ENCODE measurements at places on chromosomes 4 and X.

DNA sequence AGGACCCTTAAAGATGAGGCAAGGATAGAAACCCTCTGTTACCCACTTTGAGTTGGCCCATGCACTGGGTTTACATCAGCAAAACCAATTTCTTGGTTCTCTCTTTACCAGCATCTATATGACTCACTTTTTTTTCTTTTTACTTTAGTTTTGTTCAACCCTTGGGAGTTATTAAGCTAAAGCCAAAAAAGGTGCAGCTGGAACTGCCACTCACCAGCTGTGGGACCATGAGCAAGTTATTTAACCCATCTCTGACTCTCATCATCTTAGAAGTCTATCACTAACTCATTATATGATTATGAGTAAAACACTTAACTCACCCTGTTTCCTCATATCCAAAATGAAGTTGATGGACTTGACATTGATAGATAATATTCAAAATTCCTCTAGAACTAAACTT, 53.4 kb downstream of the GABRB1 start:
- DNase-seq, result no peak

- DNase-seq, result no peak
Observed at GRCh38 chrX:39212456-39212855, 411.2 kb downstream of the MID1IP1 start.

- no peak for DNase-seq
Observed at GRCh38 chr4:184317234-184317918, 99.7 kb upstream of the ENPP6 start.

GRCh38 chr4:187944179-187944578, 51.4 kb upstream of the ZFP42 start:
- no peak for DNase-seq

DNA sequence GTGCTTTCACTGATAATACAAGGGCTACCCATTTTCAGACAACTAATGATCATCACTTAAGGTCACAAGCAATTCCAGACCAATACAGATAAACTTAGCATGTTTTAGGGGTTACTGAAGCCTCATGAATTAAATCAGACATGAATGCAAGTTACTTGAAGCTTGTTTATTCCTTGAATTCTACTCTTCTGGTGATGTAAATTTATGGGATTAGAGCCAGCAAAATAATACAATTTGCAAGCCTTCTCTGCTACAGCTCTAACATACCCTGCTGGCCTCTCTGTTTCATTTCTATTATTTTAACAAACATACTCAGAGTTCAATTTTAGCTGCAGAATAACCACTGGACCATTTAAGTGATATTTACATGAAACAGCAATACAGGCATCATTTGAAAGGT, 60.7 kb downstream of the PCDH19 start:
- DNase-seq, result no peak

DNA sequence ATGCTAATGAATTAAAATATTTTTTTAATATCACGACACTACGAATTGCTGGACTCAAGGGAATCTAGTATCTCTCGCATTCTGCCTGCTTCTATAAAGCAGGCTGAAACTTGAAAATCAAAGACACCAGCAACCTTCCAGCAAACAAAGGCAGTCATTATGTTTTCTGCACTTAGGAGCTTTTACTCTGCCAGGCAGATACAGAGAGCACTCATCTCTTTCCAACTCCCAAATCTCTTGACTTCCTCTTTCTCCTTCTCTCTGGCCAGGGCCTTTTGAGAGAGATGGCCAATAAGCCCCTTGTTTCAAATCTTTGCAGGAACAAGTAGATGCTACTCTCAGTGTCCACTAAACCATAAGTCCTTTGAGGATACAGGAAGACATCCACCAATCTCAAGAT, 95.2 kb upstream of the KLF3 start:
- no peak for DNase-seq

DNA sequence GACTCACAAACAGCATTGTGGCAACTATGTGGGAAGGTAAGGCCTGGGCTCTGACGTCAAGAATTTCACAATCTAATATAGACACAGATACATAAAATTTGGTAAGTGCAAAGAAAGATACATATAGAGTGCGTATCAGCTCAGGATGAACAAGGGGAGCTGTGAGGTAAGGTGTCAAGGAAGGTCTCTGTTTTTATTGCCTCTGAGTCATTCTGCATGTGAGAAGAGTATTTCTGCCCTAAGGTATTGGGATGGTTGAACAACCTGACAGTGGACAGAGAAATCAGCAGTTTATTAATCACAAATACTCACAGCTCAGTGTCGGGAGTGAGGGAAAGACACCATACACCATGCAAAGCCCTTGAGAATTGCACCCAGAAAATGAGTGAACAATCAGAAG, 89.8 kb downstream of the COMMD8 start:
- DNase-seq, result no peak

DNA sequence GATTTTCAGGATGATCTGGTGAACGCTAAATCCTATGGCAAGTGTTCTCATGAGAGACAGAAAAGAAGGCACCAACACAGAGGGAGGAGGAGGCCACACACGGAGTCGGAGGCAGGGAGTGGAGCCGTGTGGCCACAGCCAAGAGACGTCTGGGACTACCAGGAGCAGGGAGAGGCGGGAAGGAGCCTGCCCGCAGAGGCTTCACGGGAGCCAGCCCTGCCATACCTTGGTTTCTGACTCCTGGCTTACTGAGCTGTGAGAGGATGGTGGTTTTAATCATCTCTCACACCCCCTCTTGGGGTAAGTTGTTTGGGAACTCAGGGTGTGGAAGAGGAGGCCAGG, 33.5 kb upstream of the GPR78 start:
- no peak for DNase-seq

DNA sequence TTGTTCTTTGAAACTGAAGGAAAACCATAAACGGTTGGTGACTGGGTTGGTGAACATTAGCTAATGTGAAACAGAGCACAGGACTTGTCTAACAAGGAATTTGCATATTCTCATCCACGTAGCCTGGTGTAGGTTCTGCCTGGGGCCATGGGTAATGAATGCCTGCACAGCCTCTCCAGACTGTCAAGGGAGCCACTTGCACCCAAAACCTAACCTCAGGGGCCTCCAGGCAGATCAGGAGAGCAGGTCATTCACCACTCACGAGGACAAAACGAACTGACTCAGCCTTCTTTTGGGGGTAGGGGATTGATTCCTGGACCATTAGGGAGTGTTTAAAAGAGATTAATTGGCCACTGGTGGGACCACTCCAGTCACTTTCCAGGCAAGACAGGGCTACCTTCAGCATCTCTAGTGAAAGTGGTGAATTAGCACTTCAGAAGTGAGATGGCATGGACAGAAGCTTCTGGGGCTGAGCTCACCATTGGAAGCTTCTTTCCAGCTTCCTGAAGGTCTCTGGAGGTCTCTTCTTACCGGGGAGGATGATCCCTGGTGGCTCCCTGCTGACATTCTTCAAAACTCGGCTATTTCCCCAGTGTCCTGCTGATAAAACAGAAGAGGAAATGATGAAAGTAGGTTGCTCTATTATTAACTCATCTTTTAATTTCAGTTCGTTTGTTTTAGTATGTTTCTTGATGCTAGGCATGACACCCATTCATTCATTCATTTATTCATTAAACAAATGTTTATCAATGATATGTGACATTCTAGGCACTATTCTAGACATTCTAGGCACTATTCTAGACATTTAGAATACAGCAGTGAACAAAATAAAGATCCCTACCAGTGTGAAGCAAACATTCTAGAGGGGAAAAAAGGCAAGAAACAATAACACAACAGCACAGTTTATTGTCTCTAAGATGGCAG, 104.5 kb upstream of the LNX1 start:
- no peak for DNase-seq

DNA sequence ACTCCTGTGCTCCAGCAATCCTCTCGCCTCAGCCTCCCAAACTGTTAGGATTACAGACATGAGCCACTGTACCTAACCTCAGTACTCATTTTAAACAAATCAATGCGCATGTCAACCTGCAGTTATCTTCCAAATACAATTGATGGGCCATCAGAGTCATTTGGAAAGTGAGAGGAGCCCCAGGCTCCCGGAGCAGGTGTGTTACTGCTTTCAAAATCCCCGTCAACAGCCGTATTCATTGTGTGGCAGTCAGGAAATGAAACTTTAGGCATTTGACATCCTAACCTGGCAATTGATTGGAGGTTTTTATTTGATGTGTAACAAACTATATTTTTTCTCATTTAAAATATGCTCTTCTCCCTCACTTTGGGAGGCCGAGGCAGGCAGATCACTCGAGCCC, 623.6 kb upstream of the TENM3 start:
- no peak for DNase-seq

DNA sequence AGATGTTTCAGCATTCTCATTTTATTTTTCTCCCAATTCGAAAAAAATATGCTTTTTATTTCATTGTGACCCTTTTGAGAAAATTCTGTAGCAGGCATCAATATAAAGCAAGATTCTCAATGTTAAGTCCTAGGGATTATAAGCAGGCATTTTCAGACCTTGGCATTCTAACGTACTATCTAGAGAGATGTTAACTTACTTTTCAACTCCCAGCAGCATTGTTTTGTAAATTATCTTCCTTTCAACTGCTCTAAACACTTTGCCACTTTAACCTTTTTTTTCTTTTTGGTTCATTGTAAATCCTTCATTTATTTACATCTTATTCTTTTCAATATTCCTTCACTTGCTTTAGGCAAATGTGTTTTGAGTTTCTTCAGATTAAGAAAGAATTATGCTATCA, 333.2 kb downstream of the ARHGAP24 start:
- DNase-seq, result no peak

- no peak for DNase-seq
Observed at GRCh38 chr4:2733844-2734574, 22.1 kb downstream of the TNIP2 start.

DNA sequence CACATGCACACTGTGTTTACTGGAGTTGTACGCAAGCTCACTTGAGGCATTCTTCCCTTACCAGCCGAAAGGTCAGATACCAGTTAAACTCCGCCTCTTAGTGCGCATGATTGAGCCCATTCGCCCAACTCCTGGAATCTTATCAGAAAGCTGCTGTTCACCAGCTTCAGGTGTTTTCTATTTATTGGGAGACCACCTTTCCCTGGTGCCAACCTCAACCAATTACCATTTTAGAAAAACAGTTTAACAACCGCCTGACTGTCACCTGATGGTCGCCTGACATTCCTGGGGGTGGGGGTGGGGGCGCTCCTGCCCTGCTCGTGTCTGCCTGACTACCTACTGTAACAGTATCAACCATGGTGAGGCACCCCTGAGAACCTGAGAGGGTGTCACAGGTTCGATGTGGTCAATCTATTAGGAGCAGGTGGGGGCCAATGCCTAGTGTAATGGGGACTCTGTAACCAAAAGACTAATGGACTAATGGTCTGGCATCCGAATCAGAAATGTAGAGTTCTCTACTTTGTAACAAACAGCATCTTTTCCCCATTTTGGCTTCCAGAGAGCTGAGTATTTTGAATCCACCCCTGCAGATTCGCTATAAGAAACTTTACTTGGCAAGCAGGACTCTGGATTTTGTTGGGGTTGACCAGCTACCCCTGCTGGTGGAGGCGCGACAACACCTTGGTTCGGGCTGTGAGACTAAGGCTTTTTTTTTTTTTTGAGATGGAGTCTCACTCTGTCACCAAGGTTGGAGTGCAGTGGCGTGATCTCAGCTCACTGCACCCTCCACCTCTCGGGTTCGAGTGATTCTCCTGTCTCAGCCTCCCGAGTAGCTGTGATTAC, 58.2 kb upstream of the ZNF157 start:
- DNase-seq, result peak; percentile 62

DNA sequence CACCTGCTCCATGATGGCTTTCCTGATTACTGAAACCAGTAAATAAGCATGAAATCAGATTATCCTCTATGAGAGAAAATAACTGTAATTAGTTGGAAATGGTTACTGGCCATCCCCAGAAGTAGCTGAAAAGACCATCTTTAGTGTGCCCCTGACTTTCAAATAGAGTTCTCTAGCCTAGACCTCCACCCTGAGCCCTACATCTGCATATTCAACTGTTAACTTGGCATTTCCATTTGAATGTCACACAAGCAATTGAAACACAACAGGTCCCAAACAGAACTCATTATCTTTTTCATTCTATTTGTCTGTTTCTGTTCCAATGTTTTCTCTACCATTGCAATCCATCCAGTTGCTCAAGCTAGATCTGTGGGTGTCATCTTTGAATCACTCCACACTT, 952.3 kb downstream of the RPA4 start:
- no peak for DNase-seq

GRCh38 chr4:19693936-19694570, 557.7 kb upstream of the SLIT2 start:
- DNase-seq, result no peak

Data from thymus (tissue), 14 donors.